ENCODE measurements at places on chromosomes 7 and 10.

DNA sequence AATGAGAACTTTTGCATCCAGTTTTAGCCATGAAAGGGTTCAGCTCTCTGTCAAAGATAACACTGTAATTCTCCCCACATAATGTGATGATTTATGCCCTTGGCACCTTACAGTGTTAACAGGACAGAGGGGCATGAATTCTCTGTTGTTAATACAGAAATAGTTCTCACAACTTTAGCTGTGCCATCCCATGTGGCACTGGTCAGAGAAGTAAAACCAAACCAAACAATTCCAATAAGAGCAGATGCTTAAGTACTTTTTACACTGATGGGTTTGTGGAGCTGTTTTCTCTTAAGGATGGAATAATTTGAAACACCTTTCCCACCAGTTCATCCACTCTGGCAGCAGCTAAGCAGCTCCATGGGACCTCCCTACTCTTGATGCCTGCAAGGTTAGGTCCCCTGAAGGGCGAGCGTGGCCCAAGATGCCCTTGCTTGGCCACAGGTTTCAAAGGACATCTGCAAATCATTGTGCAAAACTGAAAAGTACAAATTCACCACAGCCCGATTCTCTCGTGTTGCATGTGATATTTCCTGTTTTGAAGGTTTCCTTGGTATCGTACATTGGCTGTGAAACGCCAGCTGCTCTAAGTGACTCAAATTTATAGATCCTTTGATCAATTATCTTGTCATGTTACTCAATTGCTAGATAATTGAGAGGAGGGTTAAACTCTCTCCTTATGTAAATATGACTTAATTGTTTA is 82.5 kb upstream of the CREB5 start:
- DNase-seq, result no peak

GRCh38 chr10:19421674-19422073 is 373.1 kb downstream of the MALRD1 start:
- no peak for DNase-seq

GRCh38 chr10:27959093-27959715 is 39.7 kb downstream of the ODAD2 start:
- DNase-seq, result no peak

GRCh38 chr10:17244700-17245365 is 16.8 kb downstream of the VIM start:
- no peak for DNase-seq

GRCh38 chr10:100705139-100705538 is 40.2 kb upstream of the PAX2 start:
- DNase-seq, result no peak

DNA sequence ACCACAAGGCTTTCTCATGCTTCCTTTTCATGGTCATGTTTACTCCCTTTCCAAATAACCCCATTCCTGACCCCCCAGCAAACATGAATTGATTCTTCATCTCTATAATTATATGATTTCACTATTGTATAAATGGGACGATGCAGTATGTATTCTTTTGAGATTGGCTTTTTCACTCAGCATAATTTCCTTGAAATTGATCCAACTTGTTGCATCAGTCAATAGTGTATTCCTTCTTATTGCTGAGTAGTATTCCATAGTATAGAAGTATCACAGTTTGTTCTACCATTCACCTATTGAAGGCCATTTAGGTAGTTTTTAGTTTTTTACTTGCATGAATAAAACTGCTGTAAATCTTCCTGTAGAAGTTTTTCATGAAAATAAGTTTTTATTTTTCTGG is 264.7 kb downstream of the BAMBI start:
- no peak for DNase-seq

- DNase-seq, result no peak
Measured at GRCh38 chr7:47483604-47484273, 98.2 kb downstream of the TNS3 start.

- no peak for DNase-seq
Measured at GRCh38 chr7:94431176-94431575, 36.5 kb downstream of the COL1A2 start.

- peak; percentile 59 for DNase-seq
Measured at GRCh38 chr7:1027242-1028043, 16.9 kb upstream of the GPR146 start.

DNA sequence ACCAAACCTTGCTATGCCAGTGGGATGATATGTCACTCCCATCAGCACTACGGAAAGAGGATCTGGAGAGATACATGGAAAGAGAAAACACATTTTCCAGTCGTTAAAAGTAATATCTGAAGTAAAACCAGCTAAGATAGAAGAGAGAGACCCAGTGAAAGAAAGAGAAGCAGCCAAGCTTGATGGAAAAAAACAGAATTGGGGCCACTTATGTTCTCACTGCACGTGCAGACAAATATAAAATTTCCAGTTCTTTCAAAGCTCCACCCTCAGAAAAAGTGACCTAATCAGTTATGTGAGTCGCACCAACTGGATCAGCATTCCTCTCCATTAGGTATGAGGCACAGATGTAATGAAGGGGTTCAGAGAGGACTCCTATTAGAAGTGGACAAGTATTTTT is 266.1 kb downstream of the MTERF1 start:
- DNase-seq, result no peak

DNA sequence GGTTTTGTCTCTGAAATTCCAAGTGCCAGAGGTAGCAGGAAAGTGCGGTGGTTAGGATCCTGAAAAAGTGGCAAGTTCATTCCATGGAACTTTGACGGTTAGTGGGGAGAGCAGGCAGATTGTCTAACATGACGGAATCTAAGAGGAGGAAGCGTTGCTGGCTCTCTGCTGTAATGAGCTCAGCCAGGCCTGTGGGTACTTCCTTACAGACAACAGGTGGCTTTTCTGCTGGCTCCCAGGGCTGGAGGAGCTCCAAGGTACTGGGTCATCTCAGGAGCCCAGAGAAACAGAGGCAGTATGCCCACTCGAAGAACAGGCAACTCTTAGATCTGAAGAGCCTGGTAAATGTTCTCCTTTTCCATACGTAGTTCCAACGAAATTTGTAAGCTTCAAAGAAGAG is 3.1 kb upstream of the AIFM2 start:
- no peak for DNase-seq

DNA sequence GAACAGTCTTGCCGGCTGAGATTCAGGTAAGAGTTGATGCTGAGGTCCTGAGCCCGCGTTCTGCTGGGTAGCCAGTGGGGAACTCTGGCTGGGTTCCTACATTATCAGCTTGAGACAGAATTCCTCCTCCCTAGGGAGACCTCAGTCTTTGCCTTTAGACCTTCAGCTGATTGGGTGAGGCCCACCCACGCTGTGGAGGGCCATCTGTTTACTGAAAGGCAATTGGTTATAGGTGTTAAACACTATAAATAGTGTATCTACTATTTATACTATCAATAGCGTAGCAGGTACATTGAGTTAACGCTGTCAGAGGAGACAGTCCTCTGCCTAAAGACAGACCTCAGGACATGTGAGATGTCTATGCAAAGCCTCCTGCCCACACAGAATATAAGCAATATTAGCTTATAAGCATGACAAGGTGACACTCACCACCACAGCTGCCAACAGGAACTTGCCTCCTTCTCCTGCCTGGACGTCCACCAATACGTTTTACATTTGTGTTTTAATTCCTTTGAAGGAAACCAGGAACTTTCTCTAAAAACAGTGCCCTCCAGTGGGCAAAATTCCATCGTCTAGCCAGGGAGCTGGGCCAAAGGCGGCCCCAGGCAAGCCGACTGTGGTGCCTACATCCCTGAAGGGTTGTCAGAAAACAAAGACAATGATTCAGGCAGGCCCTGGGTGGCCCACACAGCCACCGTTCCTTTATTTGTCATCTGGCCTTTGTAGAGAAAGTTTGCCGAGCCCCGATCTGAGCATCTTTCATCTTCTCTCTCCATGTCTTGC is 58.8 kb downstream of the INSIG1 start:
- no peak for DNase-seq

DNA sequence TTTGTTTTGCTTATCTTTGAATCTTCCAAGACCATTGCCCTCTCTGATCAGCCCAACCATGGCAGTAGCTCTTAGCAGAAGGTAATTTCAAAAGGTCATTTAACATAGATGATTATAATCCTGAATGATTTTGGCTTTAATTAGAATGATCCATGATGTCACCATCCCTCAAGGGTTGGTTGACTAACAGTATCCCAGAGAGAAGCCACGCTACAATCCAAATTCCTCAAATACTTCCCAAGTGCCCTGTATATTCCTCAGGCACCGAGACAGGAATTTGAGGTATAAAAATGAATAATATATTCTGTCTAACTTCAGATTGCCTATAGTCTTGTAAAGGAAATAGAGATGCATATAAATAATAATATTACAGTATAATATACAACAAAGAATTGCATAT is 42.1 kb upstream of the TMEM196 start:
- no peak for DNase-seq

GRCh38 chr10:119113751-119114732 is 10.1 kb downstream of the DENND10 start:
- DNase-seq, result peak; percentile 89

DNA sequence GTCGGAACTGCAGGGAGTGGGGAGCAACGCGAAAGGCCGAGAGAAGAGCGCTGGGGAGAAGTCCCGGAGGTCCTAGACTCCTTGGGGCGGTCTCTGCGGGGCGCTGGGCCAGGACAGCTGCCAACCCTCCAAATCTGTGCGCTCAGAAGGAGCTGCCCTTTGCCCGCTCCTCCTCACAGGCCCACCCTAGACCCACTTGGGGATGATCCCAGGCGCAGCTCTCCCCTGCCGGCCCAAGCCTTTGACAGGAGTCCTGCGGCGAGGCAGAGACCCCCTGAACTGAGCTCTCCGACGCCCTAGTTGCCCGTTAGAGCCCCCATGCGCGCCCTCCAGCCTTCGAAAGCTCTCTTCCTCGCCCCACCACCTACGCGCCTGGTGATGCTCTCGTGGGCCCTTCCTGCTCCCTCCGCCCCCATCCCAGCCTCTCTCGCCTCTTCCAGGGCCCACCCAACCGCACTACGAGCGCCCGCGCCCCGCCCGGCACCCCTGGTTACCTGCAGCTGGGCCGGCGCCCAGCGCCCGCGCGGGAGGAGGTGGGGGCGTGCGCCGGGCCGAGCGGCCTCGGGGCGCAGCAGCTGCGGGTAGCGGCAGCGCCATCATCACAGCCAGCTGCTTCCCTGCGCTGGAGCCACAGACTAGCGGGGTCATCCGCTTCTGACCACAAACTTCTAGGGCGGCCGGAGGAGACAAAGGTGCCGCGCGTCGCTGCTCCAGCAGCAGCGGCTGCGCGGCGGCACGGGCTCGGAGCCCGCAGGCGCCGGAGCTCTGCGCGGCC is 353.4 kb downstream of the DNAJB6 start:
- DNase-seq, result no peak

DNA sequence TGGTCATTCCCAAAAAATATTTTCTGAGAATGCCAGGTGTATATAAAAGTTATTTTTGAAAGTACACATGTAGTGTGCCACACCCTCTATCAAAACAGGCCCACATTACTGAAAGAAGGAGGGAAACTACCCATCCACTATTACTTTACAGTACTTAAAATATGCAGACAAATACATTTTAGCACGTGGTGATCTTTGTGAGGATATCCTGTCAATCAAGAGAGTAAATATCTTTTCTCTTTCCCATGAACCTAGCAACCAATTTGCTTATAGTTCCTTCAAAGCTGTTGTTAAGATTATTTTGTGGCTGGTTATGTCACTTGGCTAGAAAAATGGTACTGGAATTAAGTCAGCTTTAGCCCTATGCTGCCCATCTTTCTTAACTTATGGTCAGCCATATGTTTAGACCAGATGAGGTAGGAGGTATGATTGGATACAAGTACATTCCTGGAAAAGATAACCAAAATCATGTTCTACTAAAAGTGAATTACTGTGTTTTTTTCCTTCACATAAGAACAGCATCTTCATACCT is 70.1 kb downstream of the AUTS2 start:
- no peak for DNase-seq

GRCh38 chr7:101618916-101619315 is 10.2 kb downstream of the MYL10 start:
- DNase-seq, result peak; percentile 58

All from GM03348 (cell line).